Psoas muscle (tissue), 8 donors: ENCODE measurements at places on chromosomes 5 and 9. TPM values are rescaled to one million over a fixed set of nuclear protein-coding genes. Genes with fewer than 3 reads are reported as not detected.

IRX1 gene
- not detected for polyA plus RNA-seq

DNA sequence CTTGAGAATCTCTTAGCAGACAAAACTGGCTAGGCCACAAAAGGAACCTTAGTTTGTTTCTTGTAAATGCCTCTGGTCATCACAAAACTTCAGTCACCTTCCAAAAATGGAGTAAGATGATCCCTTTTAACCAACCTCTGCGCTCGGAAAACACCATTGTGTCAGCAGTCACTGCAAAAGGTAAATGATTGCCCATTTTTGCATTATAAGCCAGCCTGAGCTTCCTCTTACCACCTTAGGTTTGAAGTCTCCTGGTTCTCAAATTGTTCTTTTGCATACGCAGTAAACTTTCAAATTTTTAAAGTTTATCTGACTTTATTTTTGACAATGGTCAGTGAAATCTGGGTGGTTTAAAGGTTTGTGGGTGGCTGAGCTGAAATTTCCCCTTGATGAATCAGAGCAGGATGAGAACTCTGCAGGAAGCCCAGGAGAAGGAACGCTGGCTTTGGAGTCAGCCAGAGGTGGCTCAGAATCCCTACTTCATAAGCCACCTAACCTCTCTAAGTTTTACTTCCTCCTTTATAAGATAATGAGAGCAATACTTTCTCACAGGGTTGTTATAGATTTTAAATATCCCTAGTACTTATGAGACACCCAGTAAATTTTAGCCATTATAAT lies 131.4 kb downstream of the MED10 start:
- no peak for DNase-seq

- DNase-seq, result peak; percentile 86
These were observed 133.9 kb downstream of the C9orf50 start for GRCh38 chr9:129486756-129487657.

DNA sequence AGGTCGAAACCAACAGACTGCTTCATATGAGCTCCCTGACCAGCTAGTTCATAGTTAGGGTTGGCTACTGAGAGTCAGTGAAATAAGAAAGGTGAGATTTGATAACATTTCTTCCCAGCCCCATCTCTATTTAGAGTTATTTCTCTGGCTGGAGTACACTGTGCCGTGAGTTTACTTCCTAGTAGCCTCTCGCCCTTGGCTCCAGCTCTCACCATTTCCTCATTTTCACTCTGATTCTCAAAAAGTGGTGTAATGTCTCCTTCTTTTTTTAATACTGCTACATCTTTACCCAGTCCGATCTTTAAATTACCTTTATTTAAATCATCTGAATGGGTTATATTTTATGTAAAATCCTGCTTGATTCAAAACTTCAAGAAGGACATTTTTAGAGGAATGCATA lies 100.4 kb upstream of the FAM174A start:
- no peak for DNase-seq

GRCh38 chr5:103445426-103446035 lies 117.1 kb downstream of the NUDT12 start:
- no peak for DNase-seq

GRCh38 chr5:52727020-52727419 lies 60.7 kb upstream of the ITGA1 start:
- no peak for DNase-seq

DNA sequence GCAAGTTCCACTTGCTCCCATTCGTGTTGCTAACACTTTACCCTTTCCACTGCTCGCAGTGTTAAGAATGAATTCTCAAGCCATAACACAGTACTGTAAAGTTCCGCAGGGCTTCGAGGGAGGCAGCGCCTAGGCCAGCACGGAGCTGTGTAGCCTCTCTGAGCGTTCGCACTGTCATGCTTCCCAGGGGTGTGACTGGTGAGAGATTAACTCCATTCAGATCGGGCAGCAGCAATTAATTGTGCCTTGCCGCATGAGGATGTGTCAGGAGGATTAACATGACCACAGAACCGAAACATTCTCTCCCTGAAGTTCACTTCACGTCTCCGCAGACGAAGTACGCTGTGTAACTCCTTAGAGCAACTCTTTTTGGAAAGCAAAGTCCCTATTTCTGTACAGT lies 23.2 kb downstream of the ZBTB34 start:
- DNase-seq, result no peak

- DNase-seq, result no peak
These were observed 344.4 kb downstream of the MAN2A1 start for GRCh38 chr5:110034056-110034600.

GRCh38 chr5:177429248-177430040 lies 3.0 kb downstream of the GRK6 start:
- peak; percentile 80 for DNase-seq

DNA sequence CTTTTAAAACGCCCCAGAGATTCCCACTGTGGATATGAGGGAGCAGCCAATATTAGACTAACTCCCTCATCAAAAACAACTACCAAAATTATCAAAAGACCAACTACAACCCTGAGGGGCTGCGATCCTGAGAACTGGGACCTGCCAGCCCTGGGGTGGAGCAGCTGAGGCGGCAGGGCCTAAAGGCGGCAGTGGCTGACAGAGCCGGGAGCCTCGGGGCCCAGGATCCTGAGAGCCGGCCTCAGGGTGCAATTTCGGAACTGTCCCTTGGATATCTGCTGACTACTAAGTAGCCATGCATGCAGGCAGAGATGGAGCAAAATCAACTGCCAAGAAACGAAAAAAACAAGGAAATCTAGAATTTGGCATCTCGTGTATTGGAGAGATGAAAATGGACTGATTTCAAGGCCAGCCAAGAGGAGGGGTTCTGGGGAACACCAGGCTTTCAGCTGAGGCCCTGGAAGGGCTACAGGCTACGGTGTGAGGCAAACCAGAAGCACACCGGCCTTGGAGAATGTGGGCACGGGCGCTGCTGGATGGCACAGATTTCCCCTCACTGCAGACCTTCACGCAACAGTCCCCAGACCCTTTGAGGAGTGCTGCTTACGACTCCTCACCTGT lies 63.6 kb upstream of the UBAC1 start:
- DNase-seq, result peak; percentile 46

DNA sequence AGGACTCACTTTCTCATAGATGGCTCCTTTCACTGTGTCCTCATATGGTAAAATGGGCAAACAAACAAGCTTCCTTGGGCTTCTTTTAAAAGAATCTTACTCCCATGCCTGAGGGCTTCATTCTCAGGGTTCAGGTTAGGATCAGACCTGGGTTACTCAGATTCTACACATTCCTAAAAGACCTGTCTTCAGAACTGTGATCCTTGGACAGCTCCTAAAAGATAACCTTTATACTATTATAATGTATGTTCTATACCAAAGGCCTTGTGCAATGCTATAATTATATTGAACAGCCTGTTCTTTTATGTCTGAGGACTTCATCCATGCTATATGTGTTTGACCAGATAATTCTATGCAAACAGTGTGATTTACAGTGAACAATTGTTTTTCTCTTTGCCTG lies 264.4 kb upstream of the CDH10 start:
- no peak for DNase-seq

SLC28A3 gene
- polyA plus RNA-seq, result not detected

CSF2 gene
- polyA plus RNA-seq, result 0.14 TPM

GRCh38 chr5:110916381-110917049 lies 155.0 kb upstream of the TSLP start:
- no peak for DNase-seq

FSTL4 gene
- 0.07 TPM for polyA plus RNA-seq

GRCh38 chr5:93594591-93595419 lies 11.8 kb downstream of the NR2F1 start:
- DNase-seq, result peak; percentile 48

DNA sequence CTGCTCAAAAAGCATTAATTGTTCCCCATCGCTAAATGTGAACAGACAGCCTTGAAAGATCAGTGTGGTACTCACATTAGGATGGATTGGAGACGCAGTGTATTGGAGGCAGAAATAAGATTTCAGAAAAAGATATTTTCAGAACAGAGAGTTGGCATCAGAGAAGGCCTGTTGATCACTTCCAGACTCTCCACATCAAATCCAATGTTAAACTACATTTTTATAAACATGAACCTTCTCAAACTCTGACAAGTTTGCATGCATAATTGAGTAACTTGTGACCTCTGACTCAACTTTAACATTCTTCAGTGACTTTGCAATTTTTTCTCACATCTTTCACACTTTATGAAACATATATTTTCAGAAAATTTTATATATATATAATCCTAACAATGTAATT lies 919.6 kb upstream of the SEMA6A start:
- DNase-seq, result no peak

- DNase-seq, result no peak
These were observed at the start of gene CDH12 for GRCh38 chr5:22852807-22853660. TSS of gene CDH12 (minus strand) at chr5:22853344.

SHROOM1 gene
- polyA plus RNA-seq, result 1.1 TPM

- no peak for DNase-seq
These were observed 314.3 kb upstream of the CHD1 start for GRCh38 chr5:99243111-99243510.

KIF24 gene
- polyA plus RNA-seq, result 0.57 TPM

DNA sequence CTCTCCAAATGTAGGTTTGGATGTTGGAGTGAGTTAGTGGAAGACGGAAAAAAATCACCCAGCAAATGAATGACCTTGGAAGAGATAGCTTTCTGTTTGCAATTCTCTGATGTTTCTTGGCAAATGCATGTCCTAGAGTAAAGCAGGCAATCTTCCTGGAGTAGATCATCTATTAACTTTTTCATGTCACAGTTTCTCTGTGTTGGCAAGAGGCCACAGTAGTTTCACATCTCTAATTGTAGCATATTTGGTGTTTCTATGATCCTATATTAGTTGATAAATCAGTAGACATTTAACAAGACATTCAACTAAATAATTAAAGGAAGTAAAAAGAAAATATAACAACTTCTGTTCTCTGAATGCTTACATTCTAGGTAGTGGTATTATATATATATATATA lies 138.2 kb upstream of the MINAR2 start:
- DNase-seq, result no peak

- DNase-seq, result no peak
These were observed 21.0 kb downstream of the CAMSAP1 start for GRCh38 chr9:135886147-135886981.

SETD9 gene
- 14.7 TPM for polyA plus RNA-seq

KIF4B gene
- polyA plus RNA-seq, result 0.01 TPM

GRCh38 chr5:131001507-131001906 lies 163.5 kb downstream of the HINT1 start:
- DNase-seq, result no peak

ROPN1L gene
- polyA plus RNA-seq, result 0.16 TPM

TAF11L5 gene
- polyA plus RNA-seq, result not detected

GRCh38 chr9:109098171-109098959 lies 21.4 kb downstream of the TMEM245 start:
- DNase-seq, result no peak

DNA sequence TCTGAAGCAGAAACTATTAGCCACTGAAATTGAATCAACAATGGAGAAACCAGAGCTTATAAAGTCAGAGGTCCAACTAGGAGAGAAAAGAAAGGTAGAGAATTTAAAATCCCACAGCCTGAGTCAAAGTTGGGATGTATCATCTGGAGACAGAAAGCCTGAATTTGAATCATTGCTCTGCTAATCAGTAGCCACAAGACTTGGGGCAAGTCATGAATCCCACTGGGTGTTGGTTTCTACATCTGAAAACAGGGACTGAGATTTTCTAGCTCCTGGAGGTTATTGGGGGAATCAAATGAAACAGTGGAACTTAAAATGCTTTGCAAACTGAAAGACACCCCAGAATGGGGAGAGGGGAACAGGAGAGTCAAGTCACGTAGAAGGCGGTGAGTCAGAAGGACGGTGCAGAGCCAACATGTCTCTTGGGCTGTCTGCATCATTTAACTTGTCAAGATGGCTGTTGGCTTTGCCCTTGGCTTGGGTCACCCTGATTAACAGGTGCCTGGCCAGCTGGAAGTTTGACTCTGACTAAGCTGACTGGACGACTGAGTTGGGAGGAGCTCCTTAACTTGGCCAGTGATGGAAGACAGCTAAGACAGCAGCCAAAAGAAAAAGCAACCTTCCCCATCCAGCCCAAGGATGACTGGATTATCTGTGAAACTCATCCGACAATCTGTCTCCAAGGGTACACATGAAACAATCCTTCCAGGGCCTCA lies 60.6 kb upstream of the ADRA1B start:
- DNase-seq, result peak; percentile 69

DNA sequence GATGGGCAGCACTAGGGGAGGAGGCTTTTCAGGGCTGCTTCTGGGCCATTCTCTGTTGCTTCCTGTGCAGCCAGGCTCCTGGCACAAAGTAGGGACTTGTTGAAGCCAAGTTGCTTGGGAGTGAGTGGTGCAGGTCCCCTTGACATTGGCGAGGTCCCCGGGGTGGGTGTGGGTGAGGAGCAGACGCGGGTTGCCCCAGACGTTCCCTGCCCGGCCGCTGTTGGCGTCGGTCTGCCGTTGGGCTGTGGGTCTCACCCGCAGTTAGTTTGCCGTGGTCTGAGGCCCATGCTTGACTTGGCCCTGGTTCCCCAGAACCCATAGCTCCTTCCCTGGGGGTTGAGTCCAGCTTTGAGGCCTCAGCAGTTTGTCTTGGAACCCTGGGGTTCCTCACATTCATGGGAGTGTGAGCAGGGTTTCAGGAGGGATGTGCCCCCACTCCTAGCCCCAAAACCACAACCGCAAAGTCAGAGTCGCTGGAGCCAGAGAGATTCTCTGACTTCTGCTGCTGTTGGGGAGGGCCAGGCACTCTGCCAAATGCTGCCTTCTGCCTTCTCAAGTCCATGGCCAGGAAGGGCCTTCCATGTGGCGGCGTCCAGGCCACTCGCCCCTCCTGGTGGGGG lies 77.5 kb downstream of the RXRA start:
- DNase-seq, result peak; percentile 84

- no peak for DNase-seq
These were observed 103.2 kb downstream of the PTTG1 start for GRCh38 chr5:160524827-160525226.

- DNase-seq, result no peak
These were observed 93.4 kb downstream of the KCNIP1 start for GRCh38 chr5:170597109-170597751.

DNA sequence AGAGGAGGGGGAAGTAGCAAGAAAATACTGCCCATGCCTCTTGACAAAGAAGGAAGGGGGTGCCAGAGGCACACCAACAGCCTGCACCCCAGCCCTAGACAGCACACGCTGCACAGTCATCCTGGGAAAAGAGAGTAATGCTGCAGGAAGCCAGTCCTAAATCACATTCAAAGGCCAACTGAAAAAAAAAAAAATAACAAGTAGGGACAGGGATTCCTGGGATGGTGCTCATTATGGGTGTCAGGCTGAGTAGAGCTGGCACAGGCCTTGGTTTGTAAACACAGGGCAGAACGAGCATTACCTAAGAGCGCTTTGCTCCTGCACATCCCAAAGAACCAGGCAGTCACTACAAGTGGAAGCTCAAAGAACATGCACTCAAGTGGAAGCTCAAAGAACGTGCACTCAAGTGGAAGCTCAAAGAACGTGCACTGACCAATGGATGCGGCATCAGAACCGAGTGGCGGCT lies 7.8 kb downstream of the RAPGEF1 start:
- peak; percentile 46 for DNase-seq

DNA sequence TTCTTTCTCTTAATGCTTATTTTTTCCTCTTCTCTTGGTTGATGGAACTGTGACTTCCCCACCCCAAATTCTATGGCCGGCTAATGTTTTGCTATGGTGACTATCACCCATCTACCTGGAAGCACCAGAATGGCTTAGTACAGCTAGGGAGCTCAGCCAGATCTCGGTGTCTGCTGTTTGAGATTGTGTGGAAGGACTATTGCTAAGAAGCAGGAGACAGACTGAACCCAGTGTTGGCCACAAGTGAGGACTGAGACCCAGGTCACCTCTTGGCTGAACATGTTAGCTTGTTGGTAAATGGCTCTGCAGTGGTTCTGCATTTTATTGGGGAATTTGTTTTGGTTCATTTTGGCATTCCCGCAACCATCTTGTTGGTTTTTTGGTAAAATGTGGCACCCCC lies 2.7 kb downstream of the PRRC2B start:
- no peak for DNase-seq

DRD1 gene
- not detected for polyA plus RNA-seq

GRCh38 chr9:96856363-96857286 lies 2.3 kb upstream of the ZNF782 start:
- peak; percentile 68 for DNase-seq
